ENCODE measurements at places on chromosomes 2 and 18.

- no peak for DNase-seq
Measured at GRCh38 chr2:134244086-134244485, 9.8 kb upstream of the MGAT5 start.

DNA sequence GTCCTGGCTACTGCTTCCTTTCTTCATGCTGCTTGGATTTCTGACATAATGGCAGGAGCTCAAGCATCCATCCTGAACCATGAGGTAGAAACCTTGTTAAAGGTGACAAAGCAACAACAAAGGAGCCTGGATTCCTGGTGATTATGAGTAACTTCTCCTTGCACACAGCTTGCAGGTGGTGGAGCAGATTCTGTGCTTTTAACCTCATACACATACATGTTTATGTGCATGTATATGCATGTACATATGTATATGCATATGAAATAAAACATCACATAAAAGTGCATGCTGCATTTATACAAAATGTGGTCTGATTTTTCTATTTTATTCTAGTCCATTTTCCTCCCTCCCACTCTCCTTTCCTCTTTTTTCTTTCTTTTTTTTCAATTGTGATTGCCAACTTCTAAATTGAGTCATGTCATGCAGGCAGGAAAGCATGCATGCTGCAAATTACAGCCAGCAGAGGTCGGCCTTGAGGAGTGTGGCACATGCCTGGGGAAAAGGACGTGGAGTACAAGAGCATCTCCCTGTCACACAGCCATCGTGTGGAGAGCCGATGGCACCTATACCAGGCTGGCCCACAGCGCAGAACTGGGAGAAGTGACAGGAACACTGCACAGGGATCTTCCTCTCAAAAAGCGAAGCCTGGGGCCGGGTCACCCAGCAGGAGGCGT, 17.9 kb downstream of the LCT start:
- DNase-seq: no peak

- DNase-seq: no peak
Measured at GRCh38 chr18:8480506-8481328, 128.5 kb upstream of the RAB12 start.

GRCh38 chr2:182186132-182186735, 200.6 kb downstream of the PPP1R1C start:
- no peak for DNase-seq

DNA sequence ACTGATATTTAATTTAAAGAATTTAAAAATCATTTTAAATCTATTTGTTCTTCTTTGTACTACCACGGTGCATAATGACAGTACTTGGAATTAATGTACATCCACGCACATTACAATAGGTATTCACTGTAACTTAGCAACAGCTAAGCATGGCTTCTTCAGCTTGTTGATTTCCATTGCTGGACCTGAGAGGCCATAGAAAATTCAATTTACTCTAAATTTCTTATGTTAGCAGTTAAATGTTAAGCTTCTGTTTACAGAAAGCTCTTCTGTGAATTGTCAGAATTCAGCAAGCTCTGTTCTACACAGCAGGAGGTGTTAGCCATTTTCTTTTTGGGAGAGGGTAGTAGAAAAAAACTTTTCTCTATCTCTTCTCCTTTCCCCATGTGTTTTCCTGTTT, 1149.3 kb upstream of the CDH2 start:
- no peak for DNase-seq

GRCh38 chr2:20578266-20578894, 72.5 kb downstream of the HS1BP3 start:
- DNase-seq: no peak

DNA sequence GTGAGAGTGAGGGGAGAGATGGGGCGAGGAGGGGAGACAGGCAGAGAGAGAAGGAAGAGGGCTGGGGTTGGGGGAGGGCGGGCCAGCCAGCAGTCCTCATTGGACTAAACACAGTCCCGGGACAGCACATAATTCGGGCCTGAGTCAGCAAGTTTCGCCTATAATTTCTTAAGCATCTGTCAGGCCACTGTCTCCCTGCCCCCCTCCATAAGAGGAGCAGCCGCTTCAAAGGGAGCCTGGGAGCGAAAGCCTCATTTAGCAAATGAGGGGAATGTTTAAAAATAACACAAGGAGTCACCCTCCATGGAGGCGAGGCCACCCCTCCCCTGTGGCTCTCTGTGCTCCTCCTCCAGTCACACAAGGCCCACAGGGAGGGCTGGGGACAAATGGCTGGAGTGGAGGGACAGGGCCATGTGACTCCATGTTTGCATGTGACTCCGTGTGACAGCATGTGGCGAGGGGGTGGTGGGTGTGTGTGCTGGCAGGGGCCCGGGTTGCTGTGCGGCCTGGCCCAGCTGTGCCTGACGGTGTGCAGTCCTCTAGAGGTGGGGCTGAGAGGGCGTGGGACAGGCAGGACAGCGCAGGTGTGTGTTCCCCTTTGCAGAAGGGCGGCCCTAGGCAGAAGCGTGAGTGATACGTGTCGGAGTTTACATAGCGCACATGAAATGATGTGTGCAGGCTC, 162.4 kb downstream of the CELF4 start:
- DNase-seq: no peak

DNA sequence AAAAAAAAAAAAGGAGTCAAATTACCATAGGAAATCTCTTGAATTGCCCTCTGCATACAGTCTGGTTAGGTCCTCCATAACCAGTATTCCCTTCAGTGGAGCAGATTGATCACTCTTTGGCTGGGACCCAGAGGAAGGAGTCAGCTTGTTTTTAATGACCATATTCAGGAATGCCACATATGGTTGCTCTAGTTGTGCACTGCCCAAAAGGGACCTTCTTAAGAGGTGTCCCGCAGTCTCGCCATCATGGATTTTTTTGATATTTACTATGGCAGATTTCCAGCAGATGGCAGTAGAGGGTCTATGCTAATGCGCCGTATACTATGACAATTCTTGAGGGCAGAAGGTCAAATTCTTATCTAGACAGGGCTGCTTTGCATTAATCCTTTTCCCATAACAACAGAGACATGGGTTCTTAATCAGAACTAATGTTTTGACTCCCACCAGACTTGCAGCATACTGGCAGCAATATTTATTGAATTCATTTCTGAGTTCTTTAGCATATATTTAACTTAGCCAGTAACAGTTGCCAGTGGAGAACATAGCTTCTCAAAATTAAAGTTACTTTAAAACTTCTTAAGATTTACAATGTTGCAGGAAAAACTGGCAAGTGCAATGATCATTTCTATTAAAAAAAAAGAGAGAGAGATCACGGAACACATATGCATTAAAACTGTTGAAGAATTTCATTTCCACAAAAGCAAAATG, 31.8 kb upstream of the INPP4A start:
- no peak for DNase-seq

GRCh38 chr18:51437280-51438271, 240.1 kb upstream of the MEX3C start:
- no peak for DNase-seq

GRCh38 chr2:100980046-100980445, 22.0 kb upstream of the RPL31 start:
- DNase-seq: no peak

- DNase-seq: no peak
Measured at GRCh38 chr2:8432706-8433336, 249.0 kb upstream of the ID2 start.

DNA sequence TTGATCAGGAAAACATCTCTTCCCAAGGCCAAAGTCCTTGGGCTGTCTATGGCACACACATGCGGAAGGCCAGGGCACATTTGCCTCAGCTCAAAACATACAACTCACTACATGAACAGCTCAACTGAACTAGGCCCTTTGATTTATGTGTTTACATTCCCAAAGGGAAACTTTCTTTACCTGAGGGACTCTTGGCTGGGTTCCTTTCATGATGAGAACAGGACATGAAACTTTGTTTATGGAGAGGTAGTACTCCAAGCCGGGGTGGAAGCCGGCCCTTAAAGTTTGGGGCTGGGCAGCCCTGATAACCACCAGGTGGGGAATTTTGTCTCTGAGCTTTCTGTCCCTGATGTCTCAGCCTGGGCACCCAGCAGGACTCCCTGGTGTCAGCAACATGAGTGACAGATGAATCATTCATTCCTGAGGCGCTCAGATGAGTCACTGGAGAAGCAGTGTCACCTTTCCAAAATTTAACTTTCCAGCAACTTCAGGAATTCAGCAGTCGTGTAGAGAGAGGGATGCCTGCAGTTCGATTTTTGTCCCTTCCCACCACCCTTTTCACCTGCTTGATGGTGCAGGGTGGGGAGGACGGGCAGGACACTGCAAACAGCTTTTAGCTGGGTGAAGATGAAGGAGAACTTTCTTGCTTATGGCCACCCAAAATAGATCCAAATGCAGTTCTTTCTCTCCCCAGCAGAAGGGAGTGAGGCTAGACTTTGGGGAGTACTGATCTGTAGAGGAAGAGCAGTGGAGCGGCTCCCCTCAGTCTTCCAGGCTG, 331.6 kb downstream of the DYSF start:
- no peak for DNase-seq

DNA sequence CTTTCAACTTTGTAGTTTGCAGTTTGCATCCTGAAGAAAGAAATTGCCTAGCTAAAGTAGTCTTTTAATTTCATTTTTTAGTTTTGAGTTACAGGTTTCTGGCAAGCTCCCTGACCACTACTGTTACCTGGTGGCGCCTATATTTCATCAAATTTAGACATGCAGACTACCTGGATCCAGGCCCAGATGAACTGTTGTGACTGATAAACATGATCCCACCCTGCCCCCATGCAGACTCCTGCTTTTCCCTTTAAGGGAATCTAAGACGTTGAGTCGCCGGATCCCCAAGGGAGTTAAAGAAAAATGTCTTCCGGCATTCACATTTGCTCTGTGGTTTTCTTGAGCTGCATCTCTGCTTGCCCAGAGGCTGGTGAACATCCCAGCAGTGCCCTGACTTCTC, 22.2 kb downstream of the METAP1D start:
- peak; percentile 26 for DNase-seq

- DNase-seq: no peak
Measured at GRCh38 chr2:100259106-100259505, 63.2 kb downstream of the LONRF2 start.

DNA sequence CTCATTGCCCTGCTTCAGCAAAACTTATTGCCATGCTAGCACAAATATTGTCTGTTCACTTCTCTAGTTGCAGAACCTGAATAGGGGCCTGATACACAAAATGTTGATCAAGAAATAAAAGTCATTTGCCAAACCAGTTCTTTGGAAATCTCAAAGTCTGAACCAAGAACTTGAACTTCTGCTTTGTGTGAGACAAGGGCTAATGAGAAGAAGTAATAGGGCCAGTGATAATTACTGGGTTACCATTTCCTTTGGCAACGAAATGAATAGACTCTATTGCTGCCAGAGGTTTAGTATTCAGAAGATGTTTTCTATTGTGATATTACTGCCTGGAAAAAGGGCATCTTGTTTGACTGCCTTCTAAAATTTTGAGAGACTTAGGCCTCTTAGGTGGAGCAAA, 35.0 kb downstream of the TMEFF2 start:
- no peak for DNase-seq

DNA sequence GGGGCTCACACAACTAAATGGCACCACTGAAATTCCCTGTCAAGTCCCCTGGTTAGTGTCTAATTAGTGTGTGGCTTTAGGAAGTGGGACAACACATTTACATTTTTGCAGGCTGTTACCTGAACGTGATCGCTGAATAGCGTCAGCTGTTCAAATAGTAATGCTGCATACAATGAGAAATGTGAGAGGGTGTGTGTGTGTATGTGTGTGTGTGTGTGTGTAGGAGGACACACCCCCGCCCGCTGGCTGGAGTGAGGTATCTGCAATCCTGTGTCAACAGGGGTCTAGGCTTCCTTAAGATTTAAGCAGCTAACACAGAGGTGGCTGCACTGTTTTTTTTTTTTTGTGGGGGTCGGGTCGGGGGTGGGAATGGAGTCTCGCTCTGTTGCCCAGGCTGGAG, 4.8 kb upstream of the LYPD6B start:
- DNase-seq: no peak

- DNase-seq: no peak
Measured at GRCh38 chr2:45754131-45755010, 102.9 kb downstream of the PRKCE start.

- peak; percentile 27 for DNase-seq
Measured at GRCh38 chr2:5453220-5454050, 238.7 kb upstream of the SOX11 start.

DNA sequence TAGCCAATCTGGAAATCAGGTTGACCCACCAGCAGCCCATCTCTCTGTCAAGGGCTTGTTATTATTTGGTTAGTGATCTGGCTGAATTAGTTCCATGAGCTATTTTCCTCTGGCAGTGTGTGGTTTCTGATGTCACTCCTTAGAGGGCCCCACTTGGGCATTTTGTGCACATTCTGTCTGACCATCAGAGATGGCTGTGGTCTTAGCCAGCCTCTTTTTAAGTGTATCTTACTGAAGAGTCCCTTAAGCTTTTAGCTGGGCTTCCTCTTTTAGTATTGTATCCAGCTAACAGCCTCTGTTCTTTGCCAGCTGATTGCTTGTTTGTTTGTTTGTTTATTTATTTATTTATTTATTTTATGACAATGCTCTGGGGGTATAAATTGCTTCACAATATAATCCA, 951.1 kb upstream of the CNTNAP5 start:
- no peak for DNase-seq

DNA sequence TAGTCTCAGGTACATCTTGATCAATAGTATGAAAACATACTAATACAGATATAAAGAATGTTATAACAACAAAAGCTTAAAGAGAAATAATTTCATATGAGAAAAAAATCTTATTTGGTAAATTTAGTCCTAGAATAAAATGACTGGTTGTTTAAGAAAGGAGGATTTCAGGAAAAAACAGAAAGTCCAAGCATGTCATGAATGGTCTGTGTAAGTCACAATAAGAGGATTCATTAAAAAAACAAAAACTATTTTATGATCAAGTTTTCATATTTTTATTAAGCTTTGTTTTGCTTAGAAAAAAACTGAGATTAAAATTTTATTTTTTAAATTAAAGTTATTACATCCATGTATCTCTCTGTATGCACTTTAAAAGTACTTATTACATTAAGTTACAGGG, 353.9 kb upstream of the SPHKAP start:
- DNase-seq: no peak

- DNase-seq: no peak
Measured at GRCh38 chr2:41865263-41865662, 182.6 kb upstream of the PKDCC start.

DNA sequence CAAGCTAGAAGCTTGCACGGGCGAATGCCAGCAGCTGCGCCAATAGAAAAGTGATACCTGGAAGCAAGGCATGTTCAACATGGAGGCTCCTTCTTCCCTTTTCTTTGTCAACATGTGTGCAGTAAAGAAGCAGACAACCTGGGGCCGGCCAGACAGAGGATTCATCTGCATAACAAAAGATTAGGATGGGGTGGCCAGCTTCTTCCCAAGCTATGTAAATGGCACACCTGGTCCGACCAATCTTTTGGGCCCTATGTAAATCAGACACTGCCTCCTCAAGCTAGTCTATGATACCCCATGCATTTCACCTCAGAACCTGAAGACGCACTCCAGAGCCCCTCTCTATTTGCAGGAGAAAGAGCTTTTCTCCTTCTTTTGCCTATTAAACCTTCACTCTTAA, 66.4 kb upstream of the TGFA start:
- no peak for DNase-seq

DNA sequence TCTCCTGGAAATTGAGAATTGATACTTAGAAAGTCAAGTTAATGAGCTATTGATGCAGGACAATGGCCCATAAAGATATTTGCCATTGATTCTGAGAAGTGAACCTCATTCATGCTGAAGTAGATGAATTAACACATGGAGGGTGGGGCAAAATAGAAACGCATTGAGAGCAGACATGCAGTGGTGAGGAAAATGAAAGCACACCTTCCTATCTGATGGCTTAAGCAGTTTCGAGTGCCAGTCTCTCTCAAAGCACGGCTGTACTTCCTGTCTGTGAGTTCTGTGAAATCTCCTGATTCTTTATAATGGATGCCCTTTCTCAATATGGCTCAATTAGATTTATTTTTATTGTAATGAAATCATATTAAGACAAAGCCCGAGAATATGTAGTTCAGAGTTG, 247.0 kb downstream of the TMX3 start:
- DNase-seq: no peak
